ENCODE measurements at places on chromosomes 6 and 20.

DNA sequence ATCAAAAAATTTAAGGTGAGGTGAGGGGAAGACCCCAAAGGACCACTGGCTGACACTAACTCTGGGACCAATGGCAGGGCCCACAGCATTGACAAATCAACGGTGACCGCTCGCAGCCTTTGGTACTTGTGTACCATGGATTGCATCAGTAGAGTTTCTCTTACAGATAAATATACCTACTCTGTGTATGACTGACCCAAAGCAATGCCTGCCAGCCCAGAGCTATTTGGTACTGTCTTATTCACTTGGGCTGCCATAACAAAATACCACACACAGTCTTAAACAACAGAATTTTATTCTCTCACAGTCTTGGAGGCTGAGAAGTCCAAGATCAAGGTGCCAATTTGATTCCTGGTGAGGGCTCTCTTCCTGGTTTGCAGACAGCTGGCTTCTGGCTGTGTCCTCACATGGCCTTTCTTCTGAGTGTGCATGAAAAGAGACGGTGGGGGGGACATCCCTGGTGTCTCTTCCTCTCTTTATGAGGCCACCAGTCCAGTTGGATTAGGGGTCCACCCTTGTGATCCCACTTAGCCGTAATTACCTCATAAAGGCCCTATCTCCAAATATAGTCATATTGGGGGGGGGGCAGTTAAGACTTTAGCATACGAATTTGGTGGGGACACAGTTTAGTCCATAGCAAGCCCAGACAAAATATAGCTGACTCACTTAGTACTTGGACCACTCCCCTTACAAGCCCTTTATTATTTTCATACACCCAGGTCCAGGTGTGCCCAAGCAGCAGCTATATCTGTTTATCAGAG is 336.3 kb downstream of the CD83 start:
- peak; percentile 60 for DNase-seq

- no peak for DNase-seq
These were observed 540.2 kb downstream of the PRKN start for GRCh38 chr6:162187168-162187935.

- DNase-seq: no peak
These were observed 66.7 kb upstream of the FYN start for GRCh38 chr6:111939902-111940301.

- no peak for DNase-seq
These were observed 60.0 kb downstream of the OR2J2 start for GRCh38 chr6:29230666-29231065.

GRCh38 chr6:134733801-134734200 is 216.1 kb downstream of the ALDH8A1 start:
- DNase-seq: no peak

GRCh38 chr6:13425270-13425873 is 62.0 kb downstream of the GFOD1 start:
- no peak for DNase-seq

- DNase-seq: no peak
These were observed 21.9 kb downstream of the SIRPD start for GRCh38 chr20:1535420-1536175.

- no peak for DNase-seq
These were observed 7.4 kb downstream of the PIM1 start for GRCh38 chr6:37177077-37177934.

DNA sequence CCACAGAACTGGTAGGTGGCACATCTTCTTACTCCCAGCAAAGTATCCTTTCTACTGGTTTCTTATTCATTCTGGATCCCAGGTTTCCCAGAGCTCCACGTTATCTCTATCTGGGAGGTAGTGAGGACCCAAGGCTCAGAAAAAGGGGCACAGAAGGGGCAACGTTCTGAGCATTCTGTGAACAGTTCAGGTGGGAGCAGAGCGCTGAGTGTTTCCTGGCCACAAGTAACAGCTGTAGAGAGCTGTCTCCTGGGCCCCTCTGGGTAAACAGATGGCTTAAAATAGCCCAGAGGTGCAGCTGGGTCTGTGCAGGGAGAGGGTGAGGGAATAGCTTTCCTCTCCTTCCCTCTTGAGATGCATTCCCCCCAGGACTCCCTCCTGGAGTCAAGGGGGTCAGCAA is 2.1 kb downstream of the APOBEC2 start:
- no peak for DNase-seq

All from DMS153 (cell line).